Upper lobe of right lung (tissue), 1 donor: ENCODE measurements at places on chromosomes 7 and 10. TPM values are rescaled to one million over a fixed set of nuclear protein-coding genes. Genes with fewer than 3 reads are reported as not detected.

DNA sequence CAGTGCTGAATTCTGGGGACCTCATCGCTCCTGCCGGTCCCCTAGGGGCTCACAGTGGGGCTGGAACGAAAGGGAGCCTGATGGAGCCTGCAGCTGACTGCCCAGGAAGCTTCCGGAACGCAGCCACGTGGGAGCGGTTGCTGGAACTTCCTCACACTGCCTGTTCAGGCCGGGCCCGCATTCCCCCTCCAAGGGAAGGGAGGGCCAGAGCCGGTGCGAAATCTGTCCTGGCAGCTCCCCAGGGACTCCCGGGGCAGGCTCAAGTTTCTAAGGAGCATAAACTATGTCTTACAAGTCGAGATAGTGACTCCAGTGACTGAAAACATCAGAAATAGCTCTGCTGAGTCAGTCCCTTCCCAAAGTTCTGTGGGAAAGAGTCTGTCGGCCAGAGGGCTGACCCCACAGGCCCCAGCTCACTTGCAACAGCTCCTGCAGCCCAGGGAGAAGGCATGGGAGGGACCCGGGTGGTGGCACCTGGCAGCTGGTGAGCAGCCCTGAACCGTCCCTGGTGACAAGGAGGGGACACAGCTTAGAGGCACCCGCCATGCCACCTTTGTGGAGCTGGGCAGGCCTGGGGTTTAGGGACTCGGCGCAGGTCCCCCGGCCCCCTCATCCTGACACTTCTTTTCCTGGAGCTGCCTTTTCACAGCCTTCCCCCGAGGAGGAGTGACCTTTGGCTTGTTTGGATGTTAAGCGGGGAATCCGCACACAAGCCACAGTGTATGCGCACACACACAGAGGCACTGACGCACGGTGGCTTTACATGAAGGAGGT, 47.6 kb downstream of the PDGFA start:
- peak; percentile 85 for DNase-seq
- no peaks in the 10 kb centered on the region for H3K27me3 ChIP-seq
- H3K4me1 ChIP-seq: peaks cover 18% of the 10 kb centered on the region
- H3K27ac ChIP-seq: peak overlapping the region; percentile 49

DNA sequence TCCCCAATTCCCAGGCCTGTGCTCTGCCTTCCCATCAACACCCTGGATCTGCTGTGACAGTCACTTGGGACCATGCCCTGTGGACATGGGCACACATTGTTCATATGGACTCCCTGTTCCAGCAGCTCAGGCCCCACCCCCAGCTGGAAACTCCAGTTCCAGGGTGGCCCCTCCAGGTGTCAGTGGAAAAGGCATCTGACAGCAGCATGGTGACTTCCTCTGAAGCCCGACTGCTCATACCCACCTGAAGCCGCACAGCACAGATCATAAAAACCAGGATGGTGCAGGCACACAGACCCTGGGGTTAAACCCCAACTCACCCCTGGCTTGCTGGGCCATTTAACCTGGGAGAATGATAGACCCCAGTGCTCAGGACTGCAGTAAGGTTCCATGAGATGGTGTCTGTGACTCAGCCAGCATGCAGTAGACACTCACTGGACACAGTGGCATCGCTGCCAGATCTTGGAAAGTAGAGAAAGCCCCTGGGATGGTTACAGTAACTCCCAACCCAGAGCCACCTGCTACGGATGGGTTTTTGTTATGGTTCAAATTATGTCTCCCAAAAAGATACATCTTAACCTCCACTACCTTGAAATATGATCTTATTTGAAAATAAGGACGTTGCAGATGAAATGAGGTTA, 72.6 kb upstream of the NANOS1 start:
- no peak overlapping the region for H3K27ac ChIP-seq
- no peaks in the 10 kb centered on the region for H3K27me3 ChIP-seq

- H3K4me3 ChIP-seq: no peak overlapping the region
- H3K27me3 ChIP-seq: no peaks in the 10 kb centered on the region
- H3K36me3 ChIP-seq: no peaks in the 10 kb centered on the region
- no peak for DNase-seq
- peak overlapping the region; percentile 27 for H3K27ac ChIP-seq
Observed at GRCh38 chr7:112129655-112130323, 76.4 kb downstream of the DOCK4 start.

- no peak for DNase-seq
- no peaks in the 10 kb centered on the region for H3K27me3 ChIP-seq
- no peaks in the 10 kb centered on the region for H3K36me3 ChIP-seq
- H3K4me1 ChIP-seq: peaks cover 10% of the 10 kb centered on the region
- H3K27ac ChIP-seq: no peak overlapping the region
Observed at GRCh38 chr10:6061056-6061455, 1.1 kb downstream of the IL2RA start.

- H3K4me3 ChIP-seq: no peak overlapping the region
- no peaks in the 10 kb centered on the region for H3K27me3 ChIP-seq
- no peak overlapping the region for H3K27ac ChIP-seq
- DNase-seq: no peak
- no peaks in the 10 kb centered on the region for H3K36me3 ChIP-seq
Observed at GRCh38 chr7:12490107-12490688, 80.3 kb upstream of the SCIN start.

DNA sequence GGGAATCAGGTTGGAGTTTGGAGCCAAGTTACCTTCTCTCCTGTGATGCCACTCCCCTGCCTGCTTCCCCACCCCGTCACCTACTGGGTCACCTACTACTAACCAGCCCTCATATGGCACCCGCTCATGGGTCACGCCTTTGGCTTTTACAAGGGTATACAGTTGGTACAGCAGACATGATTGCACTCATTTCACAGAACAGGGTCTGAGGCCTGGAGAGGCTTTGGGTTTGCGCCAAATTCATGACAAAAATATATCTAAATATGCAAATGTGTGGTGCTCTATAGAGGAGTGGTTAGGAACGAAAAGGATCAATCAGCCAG, 10.7 kb downstream of the CRYGN start:
- peaks cover 38% of the 10 kb centered on the region for H3K4me1 ChIP-seq
- H3K27me3 ChIP-seq: no peaks in the 10 kb centered on the region
- H3K4me3 ChIP-seq: no peak overlapping the region
- no peaks in the 10 kb centered on the region for H3K36me3 ChIP-seq
- no peak for DNase-seq
- H3K27ac ChIP-seq: peak overlapping the region; percentile 36

Gene ATP6V1F
- total RNA-seq: 180 TPM

Gene VSTM4
- 19.5 TPM for total RNA-seq

Gene SHTN1
- 40.4 TPM for total RNA-seq

Gene UCN3
- 1.2 TPM for total RNA-seq

Gene CDCA7L
- 41.2 TPM for total RNA-seq
